ENCODE measurements at places on chromosomes 7 and 10.

- DNase-seq, result no peak
Observed at GRCh38 chr7:130006771-130007170, 44.4 kb downstream of the ZC3HC1 start.

DNA sequence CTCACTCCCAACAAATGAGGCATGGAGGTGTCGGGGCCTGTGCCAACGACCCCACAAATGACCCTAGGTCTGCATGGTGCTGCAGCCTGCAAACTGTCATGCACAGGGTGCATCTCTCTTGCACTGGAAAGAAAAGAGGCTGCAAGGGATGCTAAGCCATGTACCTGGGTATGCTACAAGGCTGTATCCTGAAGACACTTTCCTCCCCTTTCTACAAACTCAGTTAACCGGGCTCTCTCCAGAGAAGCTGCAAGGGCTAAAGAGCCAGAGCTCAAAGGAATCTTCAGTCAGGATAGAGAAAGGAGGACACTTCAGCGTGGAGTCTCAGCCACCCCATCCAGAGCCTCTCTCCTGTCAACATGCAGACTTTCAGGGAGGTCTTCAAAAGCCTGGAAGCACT is 449.0 kb downstream of the GRID1 start:
- DNase-seq, result no peak

- DNase-seq, result peak; percentile 19
Observed at GRCh38 chr7:114141415-114141814, 222.6 kb upstream of the PPP1R3A start.

- DNase-seq, result no peak
Observed at GRCh38 chr7:24441314-24442027, 131.8 kb upstream of the PALS2 start.

DNA sequence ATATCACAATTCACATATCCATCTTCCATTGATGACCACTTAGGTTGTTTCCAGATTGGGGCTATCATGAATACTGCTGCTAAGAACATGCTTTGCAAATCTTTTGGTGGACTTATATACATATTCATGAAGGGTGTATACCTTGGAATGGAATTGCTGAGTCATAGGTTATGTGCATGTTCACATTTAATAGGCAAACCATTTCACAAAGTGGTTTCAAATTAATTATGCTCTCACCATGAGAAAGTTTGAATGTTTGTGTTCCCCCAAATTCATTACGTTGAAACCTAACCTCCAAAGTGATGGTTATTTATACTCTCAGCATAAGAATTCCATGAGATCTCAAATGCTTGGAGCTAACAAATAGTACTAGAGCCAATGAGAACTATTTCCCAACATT is 86.4 kb downstream of the VPS41 start:
- peak; percentile 4 for DNase-seq

- DNase-seq, result no peak
Observed at GRCh38 chr7:14400271-14400670, 410.8 kb upstream of the ETV1 start.

DNA sequence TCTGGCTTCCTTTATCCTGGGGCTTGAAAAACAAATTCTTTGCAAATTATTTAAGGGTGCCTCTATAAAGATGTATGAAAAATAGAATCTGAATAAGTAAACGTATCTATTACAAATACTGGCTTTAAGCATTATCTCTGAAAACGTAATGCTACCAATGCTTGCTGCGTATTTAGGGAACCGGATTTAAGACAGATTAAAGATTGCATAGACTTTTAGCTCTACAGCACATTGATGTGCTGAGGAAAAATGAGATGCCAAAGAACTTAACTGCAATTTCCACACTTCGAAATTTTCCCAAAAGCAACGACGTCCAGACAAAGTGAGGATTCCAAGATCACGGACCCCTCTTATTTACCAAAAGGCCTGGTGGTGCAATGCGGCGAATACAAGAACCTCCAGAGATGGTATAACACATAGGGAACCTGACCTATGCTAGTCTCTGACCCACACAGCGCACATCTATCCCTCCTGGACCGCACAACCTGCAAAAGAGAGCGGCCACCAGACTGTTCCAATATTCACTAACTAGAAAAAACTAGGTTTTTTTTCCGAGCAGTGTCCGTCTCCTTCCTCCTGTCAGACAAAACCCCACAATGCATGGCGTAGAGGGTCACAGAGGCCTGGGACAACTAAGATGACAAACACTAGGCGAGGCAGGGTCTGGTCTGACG is 34.3 kb upstream of the PHF14 start:
- DNase-seq, result peak; percentile 54

GRCh38 chr7:83686416-83686815 is 37.5 kb upstream of the SEMA3E start:
- DNase-seq, result no peak

DNA sequence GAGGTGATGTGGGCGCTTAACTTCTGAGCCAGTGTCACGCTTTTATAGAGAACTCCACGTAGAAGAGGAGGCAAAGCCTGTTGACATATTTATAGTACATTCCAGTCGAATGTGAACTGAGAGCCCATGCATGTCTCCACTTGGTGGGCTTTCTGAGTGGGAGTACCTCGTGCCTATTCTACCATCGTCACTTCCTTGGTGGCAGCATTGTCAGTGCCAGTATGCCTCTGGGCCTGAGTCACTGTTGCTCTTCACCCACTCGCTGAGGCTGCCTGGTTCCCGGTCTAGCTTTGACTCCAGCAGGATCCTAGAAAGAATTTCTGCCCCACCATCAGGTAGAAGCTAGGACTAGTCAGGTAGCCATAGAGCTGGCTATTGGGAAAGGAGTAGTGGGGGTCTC is 30.0 kb upstream of the CDH23 start:
- DNase-seq, result peak; percentile 26

- no peak for DNase-seq
Observed at GRCh38 chr7:140222814-140223213, 46.0 kb upstream of the KDM7A start.

DNA sequence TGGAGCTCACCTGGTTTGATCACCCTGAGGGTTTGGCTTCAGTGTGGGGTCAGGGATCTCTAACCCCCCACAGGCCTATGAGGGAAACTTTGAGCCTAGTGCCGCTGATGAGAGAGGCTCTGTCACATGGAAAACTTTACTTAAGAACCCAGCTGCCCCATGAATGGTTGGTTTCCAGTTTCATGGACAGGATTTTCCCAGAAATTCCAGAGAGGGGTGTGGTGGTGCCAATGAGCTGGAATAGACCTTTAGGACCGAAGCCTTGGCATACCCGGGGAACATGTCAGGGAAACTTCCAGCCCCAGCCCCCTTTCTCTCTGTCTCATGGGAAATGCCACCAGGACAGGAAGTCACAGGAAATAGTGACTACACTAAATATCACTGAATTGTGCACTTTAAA is 36.9 kb downstream of the AKR1B1 start:
- peak; percentile 14 for DNase-seq

DNA sequence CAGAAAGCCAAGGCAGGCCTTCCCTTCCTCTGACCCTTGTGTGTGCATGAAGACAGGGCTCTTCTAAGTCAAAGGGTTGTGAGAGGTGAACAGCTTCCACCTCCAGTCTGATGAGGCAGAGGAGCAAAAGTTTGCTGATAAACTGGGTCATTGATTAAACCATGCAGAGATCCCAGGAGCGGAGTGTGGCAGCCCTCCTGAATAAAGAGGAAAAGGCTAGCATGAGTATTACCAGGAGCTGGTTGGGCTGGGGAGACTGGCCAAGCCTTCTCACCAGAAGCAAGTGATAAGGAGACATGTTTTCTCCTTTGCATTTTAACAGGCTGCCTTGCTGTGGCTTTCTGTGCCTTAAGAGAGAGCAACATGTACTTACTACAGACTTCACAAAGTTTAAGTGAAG is 10.2 kb downstream of the LMOD2 start:
- DNase-seq, result no peak

DNA sequence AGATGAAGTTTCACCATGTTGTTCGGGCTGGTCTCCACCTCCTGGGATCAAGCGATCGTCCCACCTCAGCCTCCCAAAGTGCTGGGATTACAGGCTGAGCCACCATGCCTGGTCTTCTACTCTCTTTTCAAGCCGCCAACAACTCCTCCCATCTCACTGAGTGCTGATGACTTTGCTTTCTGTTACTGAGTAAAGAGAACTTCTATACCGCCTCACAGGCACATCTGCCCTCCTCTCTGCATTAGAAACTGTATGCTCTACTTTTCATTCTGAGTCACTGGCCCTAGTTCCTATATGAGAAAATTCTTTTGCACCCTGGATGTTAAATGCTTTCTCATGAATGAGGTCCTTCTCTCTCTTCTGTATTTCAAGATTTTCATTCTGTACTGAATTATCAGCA is 2.2 kb upstream of the ZNF239 start:
- DNase-seq, result no peak

- DNase-seq, result no peak
Observed at GRCh38 chr10:1559311-1559710, 178.0 kb downstream of the ADARB2 start.

- no peak for DNase-seq
Observed at GRCh38 chr10:60498985-60499384, 109.3 kb upstream of the ANK3 start.

GRCh38 chr10:30396698-30397097 is 37.3 kb upstream of the MAP3K8 start:
- DNase-seq, result no peak

GRCh38 chr7:954330-955238 is at the start of gene ADAP1:
ADAP1 (minus strand) TSS chr7:954680; CDS start chr7:954477, 203 bp downstream.
- DNase-seq, result peak; percentile 58

- no peak for DNase-seq
Observed at GRCh38 chr10:101450277-101451080, 96.5 kb downstream of the BTRC start.

DNA sequence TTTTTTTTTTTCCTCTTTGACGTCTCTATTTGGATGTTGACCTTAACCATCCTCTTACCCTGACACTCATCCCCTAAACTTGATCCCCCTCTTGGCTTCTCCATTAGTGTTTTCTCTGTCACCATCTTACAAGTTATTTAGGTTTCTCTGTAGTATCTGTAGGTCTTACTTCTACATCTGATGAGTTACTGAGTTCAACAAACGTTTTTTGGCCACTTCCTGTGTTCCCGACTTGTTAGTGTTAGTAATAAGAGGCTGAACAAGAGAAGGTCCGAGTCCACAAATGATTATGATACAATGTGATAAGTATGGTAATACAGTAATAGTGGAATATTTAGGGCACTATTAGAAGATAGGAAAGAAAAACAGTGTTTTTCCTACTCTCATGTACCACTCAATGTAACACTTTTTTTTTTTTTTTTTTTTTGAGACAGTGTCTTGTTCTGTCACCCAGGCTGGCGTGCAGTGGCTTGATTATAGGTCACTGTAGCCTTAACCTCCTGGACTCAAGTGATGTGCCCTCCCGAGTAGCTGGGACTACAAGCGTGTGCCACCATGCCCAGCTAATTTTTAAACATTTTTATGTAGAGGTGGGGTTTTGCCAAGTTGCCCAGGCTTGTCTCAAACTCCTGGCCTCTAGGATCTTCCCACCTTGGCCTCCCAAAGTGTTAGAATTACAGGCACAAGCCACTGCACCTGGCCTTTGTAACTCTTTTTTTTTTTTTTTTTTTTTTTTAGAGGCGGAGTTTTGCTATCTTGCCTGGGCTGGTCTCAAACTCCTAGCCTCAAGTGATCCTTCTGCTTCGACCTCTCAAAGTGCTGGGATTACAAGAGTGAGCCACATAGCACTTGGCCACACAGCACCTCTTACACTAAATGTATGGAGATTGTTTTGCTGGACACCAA is 12.5 kb downstream of the CCSER2 start:
- DNase-seq, result no peak

DNA sequence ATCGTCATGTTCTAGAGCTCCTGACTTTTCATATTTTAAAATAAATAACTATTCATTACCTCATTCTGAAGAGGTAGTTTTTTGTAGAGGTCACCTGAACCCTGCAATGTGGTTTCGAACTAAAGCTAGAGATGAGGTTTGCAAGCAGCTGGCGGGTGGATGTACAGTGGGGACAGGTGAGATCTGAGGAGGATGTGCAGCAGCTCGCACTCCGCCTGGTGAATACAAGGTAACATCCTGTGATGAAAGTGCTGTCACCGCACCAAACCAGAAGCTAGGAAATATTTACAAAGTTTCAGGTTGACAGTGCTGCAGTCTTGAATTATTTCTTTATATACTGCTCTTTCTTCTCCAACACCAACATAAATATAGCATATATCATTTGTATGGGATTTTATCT is 26.5 kb downstream of the NDUFB2 start:
- DNase-seq, result no peak

GRCh38 chr10:131980321-131980720 is 1.4 kb downstream of the BNIP3 start:
- no peak for DNase-seq

GRCh38 chr7:133102276-133103060 is 20.6 kb upstream of the CHCHD3 start:
- DNase-seq, result no peak

- no peak for DNase-seq
Observed at GRCh38 chr10:62034096-62034640, 132.7 kb downstream of the ARID5B start.

Data from GM23248 (cell line).